Memory B cell (primary cell): ENCODE measurements at places on chromosomes 5 and 9.

DNA sequence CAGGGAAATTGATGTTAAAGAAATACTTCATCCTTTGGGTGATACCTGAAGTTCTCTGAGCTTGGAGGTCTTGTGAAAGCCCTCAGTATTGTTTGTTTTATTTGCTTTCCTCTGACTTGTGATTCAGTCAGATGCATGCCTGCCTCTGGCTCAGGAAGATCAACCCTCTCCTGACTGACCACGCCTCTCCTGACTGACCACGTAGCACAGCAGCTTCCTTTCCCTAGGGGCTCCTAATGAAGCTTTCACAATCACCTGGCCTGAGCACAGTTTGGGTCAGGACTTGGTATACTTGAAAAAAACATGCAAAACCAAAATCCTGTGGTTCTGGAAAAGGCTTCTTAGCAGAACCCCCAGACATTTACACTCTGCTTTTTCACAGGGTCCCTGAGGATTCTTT is 3.8 kb downstream of the TGFBI start:
- DNase-seq, result no peak

- no peak for DNase-seq
Observed at GRCh38 chr5:163089926-163090325, 347.5 kb upstream of the CCNG1 start.

DNA sequence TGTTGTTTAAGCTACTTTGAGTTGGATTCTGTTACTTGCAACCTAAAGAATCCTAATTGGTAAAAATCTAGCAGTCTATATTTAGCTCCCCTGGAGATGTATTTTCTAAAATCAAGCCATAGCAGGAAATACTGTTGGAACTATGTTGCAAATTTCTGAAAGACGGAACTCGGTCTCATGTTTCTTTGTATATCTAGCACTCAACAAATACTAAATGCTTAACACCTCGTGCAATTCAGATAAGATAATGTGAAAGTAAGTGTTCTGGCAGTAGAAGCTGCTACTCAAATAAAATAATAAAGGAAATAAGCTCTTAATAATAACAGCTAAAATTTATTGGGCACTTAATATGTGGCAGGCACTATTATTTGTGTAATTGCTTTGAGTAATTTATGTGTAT is 10.9 kb upstream of the PRELID2 start:
- DNase-seq, result no peak

DNA sequence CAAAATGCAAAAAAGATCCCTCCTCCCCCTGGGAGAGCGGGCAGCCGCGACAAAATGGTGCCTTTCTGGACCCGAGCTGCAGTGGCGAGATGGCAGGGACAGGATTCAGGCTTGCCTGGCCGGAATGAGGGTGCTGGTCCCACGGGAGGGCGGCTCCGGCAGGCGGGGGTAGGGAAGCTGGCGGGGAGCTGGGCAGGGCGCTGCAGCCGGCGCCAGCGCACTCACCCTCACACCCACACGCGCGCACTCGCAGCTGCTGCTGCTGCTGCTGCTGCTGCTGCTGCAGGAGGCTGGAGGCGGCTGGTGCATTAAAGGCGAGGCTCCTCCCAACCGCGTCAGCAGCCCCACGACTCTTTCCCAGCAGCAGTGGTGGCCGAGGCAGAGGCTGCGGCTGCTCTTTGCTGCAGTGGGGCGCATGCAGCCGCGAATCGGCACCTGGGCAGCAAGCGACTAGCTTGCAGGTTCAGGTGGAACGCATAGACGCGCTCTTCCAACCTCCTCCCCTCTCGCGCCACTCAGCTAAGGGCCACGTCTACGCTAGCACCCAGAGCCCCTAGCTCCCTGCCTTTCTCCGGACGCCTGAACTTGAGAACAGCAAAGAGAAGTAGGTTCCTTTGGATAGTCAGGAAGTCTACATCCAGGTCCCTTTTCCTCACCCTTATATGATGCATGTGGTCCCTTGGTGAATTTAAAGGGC is at the start of gene PPP2R2B:
Gene PPP2R2B (minus strand): TSS at position 282 of the 697 bp plus-strand sequence.
- DNase-seq, result no peak

GRCh38 chr9:111198936-111199335 is 131.1 kb downstream of the OR2K2 start:
- no peak for DNase-seq

GRCh38 chr5:74100268-74100665 is 474.3 kb downstream of the ARHGEF28 start:
- no peak for DNase-seq

DNA sequence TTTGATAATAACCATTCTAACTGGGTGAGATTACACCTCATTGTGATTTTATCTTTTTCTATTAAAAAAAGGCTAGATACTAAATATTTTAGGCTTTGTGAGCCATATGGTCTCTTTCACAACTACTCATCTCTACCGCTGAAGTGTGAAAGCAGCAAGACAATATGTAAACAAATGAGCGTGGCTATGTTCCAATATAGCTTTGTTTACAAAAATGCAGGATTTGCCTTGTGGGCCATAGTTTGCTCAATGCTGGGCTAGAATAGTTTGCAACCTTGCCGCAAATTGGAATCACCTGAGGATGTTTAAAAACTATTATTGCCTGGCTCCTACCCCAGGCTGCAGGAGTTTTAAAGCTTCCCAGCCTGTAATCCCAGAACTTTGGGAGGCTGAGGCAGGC is 10.2 kb upstream of the GPR150 start:
- DNase-seq, result no peak

GRCh38 chr5:61686491-61687257 is 354.6 kb downstream of the ZSWIM6 start:
- no peak for DNase-seq

DNA sequence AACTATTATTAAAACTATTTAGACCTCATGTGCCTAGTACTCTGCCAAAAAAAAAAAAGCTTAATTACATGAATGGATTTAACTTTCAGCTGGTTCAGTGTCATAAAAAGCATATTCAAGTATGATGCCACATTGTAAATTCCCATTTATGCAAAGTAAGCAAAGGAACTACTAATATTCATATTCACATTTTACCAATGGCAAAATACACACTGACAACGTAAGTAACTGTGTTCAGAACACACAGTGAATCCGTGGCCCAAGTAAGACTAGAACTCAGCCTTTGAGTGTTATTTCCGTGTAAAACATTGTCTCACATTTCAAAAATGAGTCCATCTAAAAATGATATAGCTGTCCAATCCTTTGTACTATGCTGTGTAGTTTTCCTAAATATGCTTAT is 56.8 kb downstream of the PPP2R2B start:
- DNase-seq, result no peak

DNA sequence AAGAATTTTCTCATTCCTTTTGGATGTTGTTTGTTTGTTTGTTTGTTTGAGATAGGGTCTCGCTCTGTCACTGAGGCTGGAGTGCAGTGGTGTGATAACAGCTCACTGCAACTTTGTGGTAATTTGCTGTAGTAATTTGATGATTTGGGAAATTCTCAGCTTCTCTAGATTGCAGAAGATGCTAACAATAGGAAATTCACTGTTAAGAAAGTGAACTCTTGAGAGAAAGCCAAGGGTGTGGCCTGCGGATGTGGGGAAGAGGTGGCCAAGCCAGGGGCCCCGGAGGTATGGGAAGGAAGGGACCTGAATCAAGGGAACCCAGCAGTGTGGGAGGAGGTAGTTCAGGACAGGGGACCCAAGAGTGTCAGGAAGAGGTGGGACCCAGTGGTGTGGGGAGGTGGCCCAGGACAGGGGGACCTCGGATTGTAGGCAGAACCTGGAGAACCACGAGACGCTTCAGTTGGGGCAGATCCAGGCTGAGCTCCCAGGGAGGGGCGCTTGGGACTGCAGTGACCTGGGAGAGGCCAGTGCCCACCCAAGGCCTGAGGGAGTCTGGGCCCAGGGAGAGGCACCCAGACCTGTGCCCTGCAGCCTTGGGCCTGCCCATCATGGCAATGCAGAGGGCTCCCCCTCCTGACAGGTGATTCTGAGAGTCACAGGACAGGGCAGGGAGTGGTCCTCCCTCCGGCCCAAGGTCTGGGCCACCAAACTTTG is 5.6 kb upstream of the LCN2 start:
- no peak for DNase-seq

DNA sequence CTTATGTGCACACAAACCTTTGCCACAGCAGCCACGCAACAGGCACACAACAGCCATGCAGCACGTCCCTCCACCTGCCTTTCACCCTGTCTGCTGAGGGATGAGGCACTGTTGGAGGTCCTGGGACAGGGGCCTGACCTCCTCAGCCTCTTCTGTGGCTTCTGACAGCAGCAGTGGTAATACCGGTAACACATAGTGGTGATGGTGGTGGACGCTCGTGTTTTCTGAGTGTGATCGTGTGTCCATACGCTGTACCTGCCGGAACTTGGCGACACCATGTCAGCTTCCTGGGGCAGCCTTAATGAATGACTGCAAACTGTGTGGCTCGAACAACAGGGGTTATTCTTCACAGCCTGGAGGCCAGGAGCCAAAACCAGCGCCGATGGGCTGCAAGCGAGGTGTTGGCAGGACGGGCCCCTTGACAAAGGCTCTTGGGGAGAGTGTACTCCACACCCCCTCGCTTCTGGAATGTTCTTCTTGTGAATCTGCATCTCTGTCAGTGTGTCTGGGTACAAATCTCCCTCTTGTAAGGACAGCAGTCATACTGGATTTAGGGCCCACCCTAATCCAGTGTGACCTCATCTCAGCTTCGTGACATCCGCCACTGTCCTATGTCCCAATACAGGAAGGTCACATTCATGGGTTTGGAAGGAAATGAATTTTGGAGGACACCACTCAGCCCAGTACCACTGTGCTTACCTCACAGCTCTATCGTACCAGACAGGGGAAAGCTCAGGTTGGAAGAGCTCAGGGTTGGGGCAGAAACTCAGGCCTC is 55.3 kb upstream of the EXOC3 start:
- DNase-seq, result no peak

DNA sequence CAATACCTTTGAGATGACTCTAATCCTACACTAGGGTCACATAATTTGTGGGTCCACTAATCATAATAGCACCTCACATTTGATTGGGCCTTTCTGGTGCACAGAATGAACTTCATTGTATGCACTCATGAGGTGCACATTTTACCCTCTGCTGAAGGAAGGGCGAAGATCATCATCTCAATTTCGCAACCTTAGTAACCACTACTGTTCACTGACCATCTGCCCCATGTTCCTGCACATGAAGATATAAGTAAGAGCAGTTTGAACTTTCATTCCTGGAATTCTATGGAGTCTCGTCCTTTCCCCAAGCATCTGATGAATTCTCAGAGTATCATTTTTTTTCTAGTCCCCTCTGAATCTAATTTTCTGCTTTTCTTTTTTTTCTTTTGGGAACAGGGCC is 21.2 kb downstream of the GAS1 start:
- DNase-seq, result no peak

GRCh38 chr9:123687246-123687751 is 242.6 kb downstream of the DENND1A start:
- no peak for DNase-seq

GRCh38 chr9:71690063-71690688 is 78.1 kb downstream of the CEMIP2 start:
- no peak for DNase-seq

GRCh38 chr9:137053944-137054931 is at the start of gene ENTPD2:
ENTPD2 (minus strand) TSS chr9:137054061; CDS start chr9:137053997, 64 bp downstream.
- no peak for DNase-seq

DNA sequence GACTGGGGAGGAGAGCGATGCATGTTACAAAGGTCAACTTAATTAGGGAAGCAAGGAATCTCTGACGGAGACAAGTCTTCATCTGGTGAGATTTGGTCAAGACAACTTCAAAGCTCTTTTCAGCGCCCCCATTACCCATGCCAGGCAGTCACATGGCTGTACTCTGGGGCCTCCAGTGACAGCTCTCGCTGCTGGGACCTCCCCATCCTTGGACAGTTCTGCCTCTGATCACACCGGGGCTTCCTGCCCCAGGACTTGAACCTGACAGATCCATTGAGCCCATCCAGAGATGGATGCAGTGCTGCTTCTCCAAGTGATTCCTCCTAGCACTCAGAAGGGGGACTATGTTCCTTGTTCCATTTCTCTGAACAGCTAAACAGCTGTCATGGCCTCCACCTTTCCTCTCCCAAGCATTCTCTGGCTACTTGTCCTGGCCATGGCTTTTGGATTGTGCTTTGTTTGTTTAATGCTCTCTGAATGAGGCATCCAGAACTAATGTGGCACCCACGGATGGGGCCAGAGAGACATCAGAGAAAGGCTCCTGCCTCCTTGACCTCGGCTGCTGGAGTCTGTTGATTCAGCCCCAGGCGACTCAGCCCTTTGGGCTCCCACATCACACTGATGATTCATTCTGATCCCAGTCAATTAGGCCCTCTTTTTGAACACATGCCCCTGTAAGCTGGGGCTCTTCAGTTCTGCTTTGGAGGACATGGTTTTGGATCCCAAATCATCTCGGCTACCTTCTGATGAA is 122.1 kb upstream of the ADAMTS16 start:
- DNase-seq, result no peak

- no peak for DNase-seq
Observed at GRCh38 chr9:4787876-4788275, 4.9 kb upstream of the RCL1 start.

DNA sequence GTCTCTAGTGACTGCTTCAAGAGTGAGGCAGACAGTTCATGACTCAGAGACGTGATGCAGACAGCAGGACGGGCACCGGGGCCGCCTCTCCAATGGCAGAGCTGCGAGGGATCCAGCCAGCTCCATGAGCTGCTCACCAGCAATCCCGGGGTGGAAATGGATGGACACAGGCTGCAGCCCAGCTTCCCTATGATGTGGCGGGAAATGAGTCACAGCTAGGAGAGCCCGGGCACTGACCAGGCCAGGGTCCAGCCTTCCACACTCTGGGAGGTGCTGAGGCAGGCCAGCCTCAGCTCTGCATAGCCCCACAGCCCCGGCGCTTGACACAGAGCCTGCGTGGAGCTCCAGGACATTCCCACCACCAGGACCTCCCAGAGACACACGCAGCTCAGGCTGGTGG is 244.8 kb upstream of the IRX2 start:
- DNase-seq, result no peak

DNA sequence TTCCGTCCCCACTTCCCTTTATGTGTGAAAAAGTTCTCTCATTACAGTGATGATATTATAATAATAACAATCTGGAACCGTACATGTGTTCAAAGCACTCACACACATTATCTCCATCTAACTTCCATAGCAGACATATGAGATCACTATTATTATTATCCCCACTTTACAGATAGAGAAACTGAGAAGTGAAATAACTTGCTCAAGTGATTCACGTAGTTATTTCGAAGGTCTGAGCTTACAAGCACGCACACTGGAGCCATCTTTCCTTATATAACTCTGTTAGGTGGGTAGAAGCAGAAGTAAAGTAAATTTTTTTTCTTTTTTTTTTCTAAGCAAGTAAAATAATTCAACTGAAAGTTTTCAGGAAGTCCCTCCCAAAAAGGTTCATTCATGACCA is 62.9 kb upstream of the PTGER4 start:
- no peak for DNase-seq

DNA sequence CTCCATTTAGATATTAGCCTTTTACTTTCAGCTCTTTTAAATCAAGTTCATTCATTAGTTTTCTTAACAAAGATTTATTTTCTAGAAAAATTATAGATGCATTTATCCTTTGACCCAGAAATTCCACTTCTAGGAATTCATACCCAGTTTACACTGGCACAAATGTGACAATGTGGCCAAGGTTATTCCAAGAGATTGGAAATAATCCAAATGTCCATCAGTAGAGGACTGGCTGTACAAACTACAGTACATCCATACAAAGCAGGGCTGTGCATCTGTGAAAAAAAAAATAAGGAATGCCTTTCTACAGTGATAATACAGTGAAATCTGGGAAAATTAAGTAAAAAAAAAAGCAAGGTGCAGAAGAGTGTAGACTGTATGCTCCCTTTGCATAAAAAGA is 149.2 kb downstream of the GABBR2 start:
- no peak for DNase-seq

- DNase-seq, result no peak
Observed at GRCh38 chr5:140977003-140977402, 10.7 kb downstream of the PCDHAC2 start.

GRCh38 chr9:94933511-94933828 is 207.0 kb downstream of the AOPEP start:
- DNase-seq, result no peak
